Esophagus muscularis mucosa (tissue), 4 donors: ENCODE measurements at places on chromosomes 16 and 17. TPM values are rescaled to one million over a fixed set of nuclear protein-coding genes. Genes with fewer than 3 reads are reported as not detected.

RAB40C gene
- total RNA-seq = 20.9 TPM

HEXD gene
- 15.7 TPM for total RNA-seq

- H3K36me3 ChIP-seq = no peaks in the 10 kb centered on the region
- no peaks in the 10 kb centered on the region for H3K4me1 ChIP-seq
- no peak overlapping the region for H3K27ac ChIP-seq
- no peak for DNase-seq
- no peaks in the 10 kb centered on the region for H3K27me3 ChIP-seq
- no peak overlapping the region for H3K4me3 ChIP-seq
Measured at GRCh38 chr17:7416323-7416722, 3.8 kb upstream of the SPEM1 start.

- H3K4me3 ChIP-seq = no peak overlapping the region
- no peaks in the 10 kb centered on the region for H3K27me3 ChIP-seq
Measured at GRCh38 chr16:58121132-58121531, 8.0 kb downstream of the CFAP20 start.
